DMS79 treated with DMSO at 0.1 percent for 48 hours (cell line): ENCODE measurements at places on chromosomes 3 and 15.

DNA sequence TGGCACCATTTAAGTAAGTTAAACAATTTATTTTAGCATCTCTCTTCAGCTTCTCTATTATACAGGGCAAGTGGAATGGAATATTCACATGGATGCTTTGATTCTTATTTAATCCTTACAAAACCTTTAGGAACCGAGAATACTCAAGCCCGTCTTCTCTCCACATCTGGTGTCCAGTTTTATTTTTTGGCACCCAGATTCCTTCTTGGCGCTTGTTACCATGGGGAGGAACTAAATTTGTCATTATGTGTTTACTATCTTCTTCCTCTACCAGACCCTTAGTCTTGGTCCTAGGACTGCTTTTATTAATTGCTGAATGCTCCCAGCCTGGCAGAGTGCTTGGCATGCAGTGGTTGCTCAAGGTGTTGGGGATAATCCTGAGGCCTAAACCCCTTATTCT, 138.8 kb downstream of the CACNA2D3 start:
- DNase-seq = no peak

DNA sequence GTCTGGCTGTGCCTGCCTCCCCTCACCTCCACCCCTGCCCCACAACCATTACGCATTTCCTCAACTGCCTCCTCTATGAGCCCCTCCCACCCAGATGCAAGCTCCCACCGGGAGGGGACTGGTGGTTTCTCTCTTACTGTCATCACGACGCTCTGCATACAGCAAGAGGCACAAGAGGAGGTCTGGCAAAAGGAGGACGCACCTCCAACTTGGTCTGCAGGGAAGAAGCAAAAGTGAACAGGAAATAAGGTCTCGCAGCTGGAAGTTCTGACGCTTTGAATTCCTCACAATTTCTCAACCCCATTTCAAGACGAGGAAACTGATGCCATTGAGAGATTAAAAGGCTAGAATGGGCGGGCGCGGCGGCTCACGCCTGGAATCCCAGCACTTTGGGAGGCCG, 42.3 kb upstream of the MUC4 start:
- no peak for DNase-seq

DNA sequence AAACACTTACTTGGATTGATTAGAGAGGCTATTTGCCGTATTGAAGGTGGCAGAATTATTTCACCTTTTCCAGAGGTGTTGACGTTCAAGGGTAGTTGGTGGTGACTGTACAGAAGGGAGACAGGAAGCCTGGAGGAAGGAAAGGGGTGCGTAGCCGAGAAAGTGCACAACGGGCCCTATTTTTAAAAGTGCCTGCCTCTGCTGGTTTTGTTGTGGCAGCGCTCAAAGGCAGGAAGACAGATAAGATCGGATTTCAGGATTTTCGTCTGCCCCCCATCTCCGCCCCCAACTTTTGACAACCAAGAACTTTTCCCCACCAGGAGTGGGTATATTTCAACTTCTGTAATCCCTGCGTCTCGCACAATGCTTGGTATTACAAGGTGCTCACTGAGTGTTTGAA, 38.5 kb downstream of the SMAD3 start:
- no peak for DNase-seq

DNA sequence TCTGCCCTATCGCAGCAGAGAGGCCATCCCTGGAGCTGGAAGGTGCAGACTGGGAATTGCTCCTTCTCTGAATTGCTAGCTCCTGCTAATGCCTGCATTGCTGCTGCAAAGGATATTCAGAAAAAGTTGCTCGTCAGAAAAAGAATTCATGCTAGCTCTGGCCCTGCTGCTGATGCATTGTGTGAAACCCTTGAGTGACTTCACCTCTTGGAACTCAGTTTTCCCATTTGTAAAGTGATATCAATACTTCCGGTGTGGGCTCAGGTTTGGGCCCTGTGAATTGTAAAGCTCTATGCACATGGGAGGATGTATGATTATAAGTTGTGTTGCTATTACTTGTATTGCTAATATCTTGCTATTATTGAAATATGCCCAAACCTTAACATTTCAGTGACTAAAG, 11.4 kb downstream of the SQOR start:
- no peak for DNase-seq

- DNase-seq = no peak
Observed at GRCh38 chr3:147298511-147298982, 107.8 kb downstream of the ZIC4 start.

DNA sequence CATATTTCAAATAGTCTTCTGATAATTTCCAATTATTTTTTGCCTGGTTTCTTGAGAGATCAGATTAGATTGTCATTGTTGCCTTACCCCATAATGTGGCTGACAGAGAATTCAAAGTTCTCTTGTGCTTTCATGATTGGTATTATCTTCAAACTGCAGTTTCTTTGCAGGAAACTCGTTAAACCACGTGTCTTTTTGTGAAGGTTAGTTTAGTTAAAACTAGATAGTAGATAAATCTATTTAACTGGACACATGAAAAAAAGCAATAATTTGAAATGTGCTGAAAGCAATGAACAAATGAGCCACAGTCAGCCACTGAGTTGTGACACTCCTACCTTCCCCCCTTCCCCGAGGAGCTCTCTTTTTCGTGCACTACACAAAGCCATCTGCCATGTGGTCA, 327.5 kb upstream of the UMPS start:
- no peak for DNase-seq

GRCh38 chr3:69433121-69433968, 47.5 kb upstream of the FRMD4B start:
- no peak for DNase-seq

GRCh38 chr3:97575742-97576141, 188.8 kb upstream of the ARL6 start:
- DNase-seq = no peak

GRCh38 chr3:39136533-39137434, 16.6 kb downstream of the CSRNP1 start:
- no peak for DNase-seq

GRCh38 chr3:55436644-55437043, 50.5 kb downstream of the WNT5A start:
- DNase-seq = no peak

DNA sequence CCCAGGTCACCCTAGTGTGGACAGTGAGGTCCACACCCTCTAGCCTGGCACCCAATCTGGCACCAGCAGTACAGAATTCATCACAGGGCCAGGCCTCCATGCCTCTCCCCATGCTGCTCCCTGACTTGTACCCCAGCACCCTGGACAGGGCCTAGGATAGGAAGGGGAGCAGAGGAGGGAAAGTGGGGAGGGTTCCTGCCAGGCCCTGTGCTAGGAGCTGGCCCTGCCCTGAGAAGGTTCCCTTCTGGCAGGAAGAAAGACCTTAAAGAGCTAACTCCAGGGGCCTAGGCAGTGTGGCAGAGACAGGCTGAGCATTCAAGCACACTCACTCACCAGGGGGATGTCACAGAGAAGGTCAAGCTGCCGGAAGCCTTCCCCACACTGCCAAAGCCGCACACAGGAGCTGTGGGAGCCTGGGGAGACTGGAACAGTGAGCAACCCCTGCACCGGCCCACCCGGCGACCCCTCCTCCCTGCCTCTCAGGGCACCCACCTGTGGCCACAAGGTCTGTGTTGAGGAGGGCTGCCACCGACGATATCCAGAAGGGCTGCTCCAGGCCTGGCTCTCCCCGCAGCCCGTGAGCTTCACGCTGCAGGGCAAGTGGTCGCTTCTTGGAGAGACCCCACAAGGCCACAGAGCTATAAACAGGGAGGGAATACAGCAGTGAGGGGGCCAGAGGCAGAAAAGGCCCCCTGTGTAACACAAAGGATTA, 7.4 kb downstream of the RRP9 start:
- no peak for DNase-seq

DNA sequence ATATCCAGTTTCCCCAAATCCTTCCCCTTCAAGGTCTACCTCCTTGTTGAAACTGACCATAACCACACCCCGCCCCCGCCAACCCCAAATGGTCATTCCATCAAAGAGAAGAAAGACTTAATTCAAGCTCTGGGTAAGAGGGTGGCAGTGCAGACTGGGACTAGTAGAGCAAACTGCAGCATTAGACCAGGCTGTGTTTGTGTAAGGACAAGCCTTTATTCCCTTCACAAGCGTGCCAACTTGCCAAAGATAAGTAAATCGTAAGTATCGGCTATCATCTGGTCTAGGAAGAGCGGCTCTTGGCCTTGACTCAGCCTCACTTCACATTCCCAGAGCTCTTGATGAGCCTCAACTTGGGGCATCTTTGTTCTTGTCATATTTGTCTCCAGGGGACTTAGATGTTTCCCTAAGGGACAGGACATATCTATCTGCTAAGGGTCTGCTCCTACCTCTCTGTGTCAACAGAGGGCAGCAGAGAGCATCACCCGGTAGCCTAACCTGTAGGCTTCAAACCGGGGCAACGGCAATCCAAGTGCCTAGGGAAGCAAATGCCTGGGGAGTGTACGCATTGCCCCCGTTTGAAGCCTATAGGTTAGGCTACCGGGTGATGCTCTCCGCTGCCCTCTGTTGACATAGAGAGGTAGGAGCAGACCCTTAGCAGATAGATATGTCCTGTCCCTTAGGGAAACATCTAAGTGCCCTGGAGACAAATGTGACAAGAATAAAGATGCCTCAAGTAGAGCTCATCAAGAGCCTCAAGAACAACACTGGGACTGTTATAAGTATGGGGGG, 8.9 kb upstream of the MAP3K13 start:
- peak; percentile 42 for DNase-seq

DNA sequence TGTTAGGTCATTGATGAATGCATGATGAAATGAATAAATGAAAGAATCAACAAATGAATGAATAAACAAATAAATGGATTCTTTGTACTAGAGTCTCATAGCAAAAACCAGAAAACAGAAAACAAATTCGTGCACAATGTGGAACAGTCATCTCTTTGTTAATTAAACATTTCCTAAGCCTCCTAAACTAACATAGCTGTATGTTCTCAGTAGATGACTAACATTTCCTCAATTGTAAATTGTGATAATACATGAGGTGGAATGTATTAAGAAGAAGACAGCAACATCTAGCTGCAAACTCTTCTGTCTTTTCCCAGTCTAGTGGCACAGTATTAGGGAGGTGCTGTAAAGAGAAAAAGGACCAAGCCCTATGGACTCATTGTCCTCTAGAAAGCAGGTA, 1021.0 kb downstream of the MCTP2 start:
- DNase-seq = no peak

DNA sequence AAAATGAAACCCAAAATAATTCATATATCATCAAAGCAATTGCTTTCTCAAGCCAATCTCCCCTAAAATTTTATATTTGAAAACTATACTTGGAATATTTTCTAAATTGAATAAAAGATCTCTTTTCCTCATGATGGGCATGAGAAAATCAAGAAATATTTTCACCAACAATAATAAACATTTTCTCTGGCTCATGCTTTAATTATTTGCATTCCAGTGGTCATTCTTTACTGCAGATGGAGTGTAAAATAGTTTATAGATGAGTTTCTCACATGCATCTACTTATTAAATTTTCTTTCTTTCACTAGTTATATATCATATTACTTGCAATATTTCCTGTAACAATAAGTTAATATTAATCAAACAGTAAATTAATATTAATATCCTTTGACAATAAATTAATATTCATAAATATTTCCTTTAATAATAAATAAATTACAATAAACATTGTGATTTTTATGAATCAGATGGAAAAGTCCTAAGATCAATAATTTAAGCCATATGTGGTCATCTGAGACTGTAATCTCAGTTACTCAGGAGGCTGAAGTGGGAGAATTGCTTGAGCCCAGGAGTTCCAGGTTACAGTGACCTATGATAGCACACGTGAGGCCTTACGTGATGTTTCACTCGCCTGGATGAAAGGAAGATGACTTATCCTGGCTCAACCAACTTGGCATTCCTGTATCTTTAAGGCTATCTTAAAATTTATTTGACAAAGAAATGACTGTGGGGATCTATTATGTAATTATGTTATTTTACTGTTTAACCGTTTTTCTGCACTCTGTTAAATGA, 958.8 kb downstream of the ZPLD1 start:
- no peak for DNase-seq

DNA sequence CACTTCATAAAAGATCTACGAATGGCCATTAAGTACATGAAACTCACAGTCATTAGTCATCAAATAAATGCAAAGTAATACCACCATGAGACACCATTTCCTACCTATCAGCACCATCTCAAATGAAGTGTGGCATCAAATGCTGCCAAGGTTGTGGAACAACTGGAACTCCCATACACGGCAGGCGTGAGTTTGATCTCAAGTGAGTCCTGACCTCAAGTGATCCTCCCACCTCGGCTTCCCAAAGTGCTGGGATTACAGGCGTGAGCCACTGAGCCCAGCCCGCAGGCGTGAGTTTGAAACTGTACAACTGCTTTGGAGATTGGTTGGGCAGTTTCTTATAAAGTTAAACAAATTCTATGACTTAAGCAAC, 28.8 kb upstream of the HDAC11 start:
- peak; percentile 23 for DNase-seq

DNA sequence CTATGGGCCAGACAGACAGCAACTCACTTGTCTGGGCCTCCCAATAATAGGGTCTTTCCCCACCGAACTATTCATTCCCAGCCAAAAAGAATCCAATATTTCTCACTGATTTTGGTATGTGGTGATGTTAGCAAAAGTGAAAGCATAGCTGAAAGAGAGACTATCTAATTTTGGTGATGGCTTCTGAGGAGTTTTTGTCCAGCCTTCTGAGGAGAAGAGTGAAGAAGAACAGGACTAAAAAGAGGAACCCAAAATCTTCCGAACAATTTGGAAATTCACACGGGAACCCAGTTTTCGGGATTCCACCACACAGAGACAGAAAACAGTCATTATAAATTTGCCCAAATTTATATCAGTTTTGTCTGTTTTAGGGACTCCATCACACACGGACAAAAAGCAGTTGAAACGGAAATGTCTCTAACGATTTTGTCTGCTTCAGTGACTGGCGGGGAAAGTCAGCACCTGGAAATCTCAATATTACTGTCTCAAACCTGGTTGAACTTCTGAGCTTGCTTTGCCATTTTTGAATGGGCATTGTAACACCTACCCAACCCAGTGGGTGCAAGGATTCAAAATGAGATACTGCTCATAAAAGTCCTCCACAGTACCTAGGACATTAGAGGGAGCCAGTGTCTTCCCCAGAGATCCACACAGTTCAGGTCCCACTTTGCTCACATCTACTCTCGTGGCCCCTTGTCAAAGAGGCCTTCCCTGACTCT, 9.1 kb downstream of the CD80 start:
- DNase-seq = no peak

GRCh38 chr3:81375921-81376320, 385.5 kb downstream of the GBE1 start:
- DNase-seq = no peak

DNA sequence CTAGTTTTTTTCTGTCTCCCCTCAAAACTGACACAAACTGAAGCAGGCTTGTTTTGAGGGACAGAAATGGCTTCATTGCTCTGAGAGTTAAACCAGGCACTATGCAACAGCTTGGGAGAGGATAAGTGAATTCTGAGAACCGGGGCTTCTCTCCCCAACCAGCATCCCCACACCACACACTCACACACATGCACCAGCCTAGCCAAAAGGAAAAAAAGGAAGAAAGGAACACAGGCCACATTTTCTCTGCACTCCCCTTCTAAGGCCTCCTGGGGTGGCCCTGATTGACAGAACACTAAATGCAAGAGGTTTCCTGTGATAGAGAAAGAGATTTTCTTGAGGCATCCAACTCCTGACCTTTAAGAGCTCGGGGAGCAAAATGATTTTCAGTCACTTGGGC, 177.5 kb downstream of the TLE3 start:
- no peak for DNase-seq

- no peak for DNase-seq
Observed at GRCh38 chr15:77834276-77834990, 201.7 kb upstream of the LINGO1 start.

- no peak for DNase-seq
Observed at GRCh38 chr3:32844914-32845313, 27.1 kb downstream of the TRIM71 start.

- no peak for DNase-seq
Observed at GRCh38 chr3:19455546-19455945, 307.2 kb downstream of the KCNH8 start.
